ENCODE measurements at places on chromosomes 1 and 21.

DNA sequence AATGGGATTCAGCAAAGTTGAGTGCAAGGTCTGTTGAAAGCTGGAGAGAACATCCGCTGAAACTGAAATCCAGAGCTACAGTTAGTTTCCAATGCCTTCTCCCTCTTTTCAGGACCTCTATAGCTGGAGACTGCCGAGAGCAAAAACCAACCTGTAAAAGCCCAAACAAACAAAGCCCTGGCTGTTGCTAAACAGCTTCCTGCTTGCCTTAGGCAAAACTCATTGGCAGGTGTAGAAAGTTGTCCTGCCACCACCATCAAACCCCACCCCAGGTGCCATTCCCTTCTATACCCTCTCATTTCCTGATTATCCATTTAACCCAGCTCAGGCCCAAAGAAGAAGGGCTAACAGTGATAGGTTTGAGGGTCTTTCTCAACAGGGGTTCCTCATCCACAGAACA lies 24.7 kb downstream of the SCYL3 start:
- no peak for DNase-seq

DNA sequence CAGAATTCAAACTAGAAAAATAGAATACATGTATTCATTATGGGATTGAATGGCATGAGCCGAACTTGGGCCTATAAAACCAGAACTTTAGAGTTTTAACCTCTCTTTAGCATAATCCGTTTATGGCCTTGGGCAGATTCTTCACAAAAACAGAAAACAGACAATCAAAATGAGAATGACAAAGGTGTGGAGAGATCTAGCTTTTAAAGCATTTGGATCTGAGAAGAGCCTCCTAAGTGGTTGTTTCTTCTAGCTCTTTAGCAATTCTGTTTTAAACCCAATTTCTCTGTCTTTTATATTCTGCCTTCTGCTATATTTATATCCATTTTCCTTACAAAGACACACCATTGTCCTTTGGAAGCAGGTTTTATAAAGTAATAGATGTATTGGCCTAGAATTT lies 160.2 kb downstream of the RPS6KC1 start:
- no peak for DNase-seq

DNA sequence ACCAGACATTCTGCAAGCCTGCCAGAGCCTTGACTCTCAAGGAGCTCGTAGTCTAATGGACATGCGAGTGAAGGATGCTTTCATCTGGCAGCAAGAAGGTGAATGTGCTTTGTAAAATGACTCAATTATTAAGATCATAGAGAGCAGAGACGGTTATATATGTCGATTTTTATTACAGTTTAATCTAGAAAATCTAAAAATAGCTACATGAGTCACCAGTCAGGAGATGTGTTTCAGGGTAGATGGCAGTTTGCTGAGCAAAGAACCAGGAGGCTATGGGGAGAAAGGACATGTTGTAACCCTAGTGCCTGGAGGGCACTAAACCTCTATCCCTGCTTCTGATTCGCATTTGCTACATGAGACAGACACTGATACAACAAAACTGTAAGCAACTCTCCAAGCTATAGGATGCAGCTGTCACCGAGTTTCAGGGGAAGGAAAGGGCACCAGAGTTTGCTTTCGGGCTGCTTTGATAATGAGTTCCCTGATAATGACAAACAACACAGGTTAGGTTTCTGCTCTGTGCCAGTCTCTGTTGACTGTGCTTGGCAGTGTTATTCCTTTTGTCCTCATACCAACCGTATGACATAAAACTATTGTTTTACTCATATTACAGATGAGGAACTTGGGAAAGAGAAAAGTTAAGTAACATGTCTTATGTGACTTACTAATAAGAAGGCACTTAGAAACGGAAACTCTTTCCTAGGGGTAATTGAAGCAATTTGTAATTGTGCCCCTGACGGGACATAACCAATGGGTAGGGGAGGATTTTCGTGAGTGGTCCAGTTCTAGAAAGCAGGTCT lies 43.2 kb downstream of the C1orf198 start:
- DNase-seq, result peak; percentile 86

GRCh38 chr1:98556521-98557158 lies 104.9 kb upstream of the SNX7 start:
- DNase-seq, result peak; percentile 1

GRCh38 chr1:180791806-180792205 lies 120.9 kb upstream of the KIAA1614 start:
- peak; percentile 11 for DNase-seq

GRCh38 chr1:227901906-227902640 lies 45.7 kb downstream of the WNT9A start:
- DNase-seq, result no peak

GRCh38 chr1:212973899-212974298 lies 23.6 kb downstream of the VASH2 start:
- DNase-seq, result no peak

GRCh38 chr1:154400381-154400801 lies 4.8 kb upstream of the IL6R start:
- peak; percentile 65 for DNase-seq

DNA sequence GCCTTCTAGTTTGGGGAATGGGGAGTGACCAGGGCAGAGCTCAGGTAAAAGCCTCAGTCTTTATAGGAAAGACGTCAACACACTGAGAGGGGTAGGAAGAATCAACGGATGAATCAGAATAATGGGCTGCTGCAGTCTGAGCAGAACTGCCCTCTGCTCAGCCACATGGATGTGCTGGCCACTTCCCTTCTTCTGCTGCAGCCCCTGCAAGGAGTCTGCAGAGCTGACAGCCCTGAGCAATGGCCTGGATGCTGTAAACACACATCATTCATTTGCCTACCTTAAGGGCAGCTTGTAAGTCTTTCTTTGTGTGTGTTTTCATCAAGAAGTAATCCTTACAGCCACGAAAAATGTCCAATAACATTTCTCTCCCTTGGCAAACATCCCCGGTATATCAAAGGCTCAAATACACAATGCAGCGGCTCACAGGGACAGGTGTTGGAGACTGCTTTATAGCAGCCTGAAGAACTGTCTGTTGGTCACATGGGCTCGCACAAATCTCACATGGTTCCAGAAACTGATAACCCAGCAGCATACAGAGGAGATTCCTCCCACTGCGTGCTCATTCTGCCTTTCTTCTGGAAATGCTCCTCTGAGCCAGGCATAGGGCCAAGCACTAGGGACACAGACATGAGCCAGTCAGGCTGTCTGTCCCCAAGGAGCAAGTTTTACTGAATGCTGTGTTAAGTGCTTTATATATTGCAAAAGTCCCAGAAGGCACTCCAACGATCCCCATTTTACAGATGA lies 110.1 kb downstream of the HMGB4 start:
- DNase-seq, result no peak

GRCh38 chr1:38558055-38558454 lies 301.5 kb downstream of the RRAGC start:
- DNase-seq, result no peak

DNA sequence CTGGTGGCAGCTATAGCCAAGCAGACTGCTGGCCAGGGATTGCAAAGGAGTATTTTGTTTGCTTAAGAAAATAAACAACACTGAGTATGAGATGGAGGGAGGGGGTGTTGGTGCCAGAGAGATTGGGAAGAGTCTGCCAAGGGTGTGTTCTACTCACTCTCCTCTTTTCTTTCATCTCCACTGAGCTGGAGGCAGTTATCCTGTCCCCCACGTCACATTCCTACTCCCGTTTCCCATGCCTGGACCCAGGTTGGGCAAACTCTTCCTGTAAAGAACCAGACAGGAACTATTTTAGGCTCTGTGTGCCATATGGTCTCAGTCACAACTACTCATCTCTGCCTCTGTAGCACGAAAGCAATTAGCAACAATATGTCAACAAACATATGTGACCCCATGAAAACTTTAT lies 1.4 kb upstream of the IL24 start:
- DNase-seq, result no peak

GRCh38 chr1:43466403-43466802 lies 12.7 kb upstream of the HYI start:
- peak; percentile 46 for DNase-seq

GRCh38 chr21:44534688-44535087 lies 5.3 kb downstream of the KRTAP10-1 start:
- no peak for DNase-seq

DNA sequence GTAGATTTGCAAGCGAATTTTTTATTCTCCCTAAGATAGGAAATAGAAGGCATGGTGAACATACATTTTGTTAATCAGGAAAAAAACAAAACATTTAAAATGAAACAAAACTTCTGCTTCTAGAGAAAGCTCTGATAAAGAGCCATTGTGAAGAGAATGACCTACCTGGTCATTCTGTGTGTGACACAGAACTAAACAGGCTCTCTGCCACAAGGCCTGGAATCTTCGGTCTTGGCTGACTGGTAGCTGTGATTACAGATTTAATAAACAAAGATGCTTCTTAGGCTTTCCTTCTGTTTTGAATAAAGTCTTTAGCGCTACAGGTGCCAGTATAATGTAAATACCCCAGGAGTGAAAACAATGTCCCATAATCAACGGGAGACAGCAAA lies 22.1 kb downstream of the SLC35D1 start:
- no peak for DNase-seq

DNA sequence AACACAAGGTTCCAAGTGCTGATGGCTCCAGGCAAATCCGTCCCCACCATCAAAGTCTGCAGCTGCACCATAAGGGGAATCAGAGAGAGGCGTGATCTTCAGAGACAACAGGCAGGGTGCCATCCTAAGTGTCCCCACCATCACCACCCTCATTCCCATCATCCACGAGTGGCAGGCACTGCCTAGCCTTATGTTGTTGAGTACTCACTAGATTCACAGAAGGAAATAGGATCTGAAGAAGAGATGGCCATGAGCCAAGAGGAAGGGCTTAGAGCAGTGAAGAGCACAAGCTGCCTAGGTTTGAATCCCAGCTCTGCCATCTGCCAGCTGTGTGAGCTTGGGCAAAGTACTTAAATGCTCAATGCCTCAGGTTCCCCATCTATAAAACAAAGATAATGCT lies 207.3 kb upstream of the CSF3R start:
- DNase-seq, result no peak

GRCh38 chr1:221865808-221866207 lies 123.9 kb upstream of the DUSP10 start:
- no peak for DNase-seq

Data from suppressor macrophage treated with lipopolysaccharide for 1 hour (primary cell).